Type B pancreatic cell (in vitro differentiated cells): ENCODE measurements at places on chromosomes 2 and 18.

- DNase-seq: no peak
These were observed 9.7 kb downstream of the PROKR1 start for GRCh38 chr2:68653034-68653433.

DNA sequence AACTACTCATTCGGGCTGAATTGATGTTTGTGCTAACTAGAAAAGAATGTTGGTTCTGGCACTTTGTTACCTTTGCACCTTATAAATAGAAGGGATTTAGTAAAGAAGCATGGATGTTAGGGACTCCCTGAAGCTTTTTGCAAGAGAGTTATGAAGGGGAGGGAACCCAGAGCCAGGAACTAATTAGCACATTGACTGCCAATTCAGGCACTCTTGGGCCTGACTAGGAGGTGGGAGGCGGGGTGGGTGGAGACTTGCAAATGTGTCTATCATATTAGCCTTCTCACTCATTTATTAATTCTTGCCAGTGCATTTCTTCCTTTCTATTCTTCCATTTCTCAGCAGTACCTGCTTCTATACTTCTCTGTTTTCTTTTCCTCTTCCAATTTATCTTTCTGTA, 1022.4 kb downstream of the TMEM182 start:
- no peak for DNase-seq

GRCh38 chr2:233060501-233060979, 398 bp downstream of the INPP5D start:
- DNase-seq: no peak

GRCh38 chr18:40159141-40160017, 1795.7 kb upstream of the PIK3C3 start:
- no peak for DNase-seq

DNA sequence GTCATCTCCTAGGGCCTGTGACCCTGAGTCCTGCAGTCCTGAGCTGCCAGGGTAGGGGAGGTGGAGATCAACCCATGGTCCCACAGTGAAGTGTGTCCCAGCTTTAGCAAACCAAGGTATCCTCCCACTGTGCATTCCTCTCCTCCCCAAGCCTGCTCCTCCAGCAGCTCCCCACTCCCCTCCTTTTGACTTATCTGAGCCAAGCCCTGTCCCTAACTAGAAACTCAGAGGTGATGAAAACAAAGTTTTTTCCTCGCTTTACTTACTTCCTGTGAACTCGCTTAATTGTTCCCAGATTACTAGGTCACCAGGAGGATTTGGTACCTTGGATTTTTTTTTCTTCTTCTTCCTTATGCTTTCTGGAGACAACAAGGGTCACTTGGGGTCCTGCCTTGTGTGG, 80.8 kb downstream of the EHD3 start:
- no peak for DNase-seq

DNA sequence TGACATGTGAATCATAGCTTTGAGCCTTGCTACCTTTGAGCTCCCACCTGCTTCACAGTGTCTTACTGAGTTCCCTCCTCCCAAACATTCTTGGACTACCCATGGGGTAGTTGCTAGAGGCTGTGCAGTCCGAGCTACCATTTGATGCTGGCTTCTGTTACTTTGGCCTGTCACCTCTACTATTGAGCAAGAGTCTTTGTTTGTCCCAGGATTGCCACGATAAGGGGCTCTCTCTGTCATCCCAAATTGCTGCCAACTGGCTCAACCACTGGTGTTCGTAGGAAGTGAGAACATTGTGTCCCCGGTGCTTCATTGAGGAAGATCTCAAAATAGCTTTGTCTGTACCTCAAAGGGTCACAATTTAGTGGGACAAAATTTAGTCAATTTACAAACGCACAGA, 59.1 kb upstream of the PAX8 start:
- no peak for DNase-seq

- no peak for DNase-seq
These were observed 90.5 kb downstream of the HNRNPLL start for GRCh38 chr2:38512211-38512610.

DNA sequence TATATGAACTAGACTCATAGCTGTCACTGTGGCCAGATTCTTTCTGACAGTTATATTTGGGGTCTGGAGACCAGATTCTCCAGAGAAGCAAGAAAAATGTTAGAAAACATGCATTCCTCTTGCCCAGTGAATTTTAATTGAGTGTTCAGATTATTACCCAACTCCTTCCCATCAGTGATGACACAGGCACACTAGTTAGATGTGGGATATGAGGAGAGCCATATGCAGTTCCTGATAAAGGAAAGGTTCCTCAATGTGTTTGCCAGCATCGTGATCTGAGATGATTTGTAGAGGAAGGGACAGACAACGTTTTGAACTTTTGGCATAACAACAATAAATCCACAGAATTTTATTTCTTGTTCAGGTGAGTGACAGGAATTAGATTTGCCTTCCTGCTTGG, 308.6 kb downstream of the PIEZO2 start:
- DNase-seq: no peak

GRCh38 chr18:5158172-5158571, 38.9 kb downstream of the AKAIN1 start:
- no peak for DNase-seq

GRCh38 chr2:230007931-230008707, 60.6 kb downstream of the SLC16A14 start:
- DNase-seq: no peak

- DNase-seq: no peak
These were observed 307.0 kb upstream of the CELF4 start for GRCh38 chr18:37872562-37872961.

GRCh38 chr2:157233506-157233905, 24.0 kb upstream of the GALNT5 start:
- DNase-seq: no peak

DNA sequence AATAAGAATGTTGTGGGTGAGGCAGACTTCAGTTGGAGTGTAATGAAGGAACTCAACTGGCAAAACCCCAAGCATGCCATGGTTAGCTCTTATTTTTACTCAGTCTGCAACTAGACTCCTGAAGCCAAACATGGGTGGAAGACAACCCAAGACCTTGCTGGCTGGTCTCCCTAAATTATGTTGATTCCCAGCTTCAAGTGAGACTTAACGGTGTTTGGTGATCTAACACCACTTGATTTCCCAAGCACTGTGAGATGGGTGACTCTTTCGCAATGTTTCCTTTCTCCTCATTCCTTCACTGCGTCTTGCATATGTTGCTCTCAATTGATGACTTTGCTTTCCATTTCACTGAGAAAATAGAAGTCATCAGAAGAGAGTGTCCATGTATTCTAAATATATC, 693.1 kb downstream of the DCC start:
- DNase-seq: no peak

DNA sequence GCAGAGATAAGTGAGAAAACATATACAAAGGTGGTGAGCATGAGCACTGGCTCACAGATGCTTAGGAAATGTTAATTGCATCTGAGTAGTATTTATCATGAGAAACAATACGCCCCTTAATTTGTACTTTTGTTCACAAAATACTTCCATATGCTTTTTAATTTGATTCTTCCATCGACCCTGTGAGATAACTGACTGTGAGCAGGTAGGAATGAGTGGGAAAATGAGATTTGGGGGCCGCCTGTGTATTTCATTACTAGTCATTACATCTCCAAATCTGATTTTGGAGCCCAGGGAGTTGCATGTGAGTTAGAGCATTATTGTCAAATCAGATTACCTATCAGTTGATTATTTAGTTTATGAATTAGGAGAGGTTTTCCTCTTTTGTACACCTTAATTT, 36.7 kb upstream of the NPC1 start:
- DNase-seq: no peak

GRCh38 chr2:240626531-240627300, 1.4 kb downstream of the GPR35 start:
- no peak for DNase-seq

DNA sequence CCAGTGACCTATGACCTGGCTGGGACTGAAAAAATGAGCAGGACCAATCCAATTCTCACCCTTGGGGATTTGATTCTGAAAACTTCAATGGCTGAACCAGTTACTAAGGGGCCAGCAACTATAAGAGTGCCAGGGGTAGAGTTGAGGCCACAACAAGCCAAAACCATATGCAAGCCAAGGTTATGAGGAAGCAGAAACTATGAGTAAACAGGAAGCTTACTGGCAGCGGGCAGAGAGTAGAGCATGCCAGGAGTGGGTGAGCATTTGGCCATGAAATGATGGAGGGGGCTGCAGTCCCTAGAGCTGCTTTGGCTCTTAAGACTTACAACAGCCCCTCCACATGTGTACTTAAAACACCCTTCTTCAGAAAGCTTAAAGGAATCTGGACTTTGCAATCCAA, 82.4 kb downstream of the RBMS1 start:
- no peak for DNase-seq

DNA sequence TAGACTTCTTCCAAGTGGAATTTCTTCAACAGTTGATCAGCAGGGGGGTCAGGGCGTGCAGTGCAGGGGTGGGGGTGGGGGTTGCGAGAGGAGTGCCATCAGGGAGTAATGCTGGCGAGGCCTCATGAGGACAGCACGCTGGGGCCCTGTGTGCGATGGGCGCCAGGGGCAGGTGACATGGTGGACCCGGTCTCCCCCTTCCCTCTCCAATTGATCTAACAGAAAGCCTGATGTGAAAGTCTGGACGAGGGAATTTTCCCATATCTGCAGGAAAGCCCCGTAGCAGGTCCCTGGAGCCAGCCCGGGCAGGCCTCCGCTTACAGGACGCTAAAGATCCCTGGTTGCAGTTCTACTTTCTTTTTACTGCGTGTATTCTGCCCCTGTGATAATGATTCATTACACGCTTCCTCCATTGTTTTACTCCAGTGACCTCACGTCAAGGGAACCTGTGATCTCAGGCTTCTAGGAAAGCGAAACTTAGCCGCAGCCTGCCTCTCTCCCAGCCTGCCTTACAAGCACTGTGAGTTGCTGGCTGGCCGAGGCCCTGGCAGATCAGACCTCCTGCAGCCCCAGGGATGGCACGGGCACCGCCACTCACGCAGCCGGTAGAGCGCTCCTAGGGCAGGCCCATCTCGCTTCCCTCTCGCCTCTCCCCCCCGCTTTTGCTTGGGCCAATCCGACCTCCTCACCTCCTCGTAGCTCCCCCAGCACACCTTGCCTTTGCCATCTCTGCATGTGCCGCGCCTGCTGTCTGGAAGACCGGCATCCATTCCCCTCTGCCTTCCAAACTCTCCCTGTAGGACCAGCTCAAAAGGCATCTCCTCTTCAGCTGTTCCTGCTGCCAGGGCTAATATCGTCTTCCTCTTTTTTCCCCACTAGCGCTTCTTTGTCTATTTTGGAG, 19.2 kb downstream of the NEURL3 start:
- no peak for DNase-seq

DNA sequence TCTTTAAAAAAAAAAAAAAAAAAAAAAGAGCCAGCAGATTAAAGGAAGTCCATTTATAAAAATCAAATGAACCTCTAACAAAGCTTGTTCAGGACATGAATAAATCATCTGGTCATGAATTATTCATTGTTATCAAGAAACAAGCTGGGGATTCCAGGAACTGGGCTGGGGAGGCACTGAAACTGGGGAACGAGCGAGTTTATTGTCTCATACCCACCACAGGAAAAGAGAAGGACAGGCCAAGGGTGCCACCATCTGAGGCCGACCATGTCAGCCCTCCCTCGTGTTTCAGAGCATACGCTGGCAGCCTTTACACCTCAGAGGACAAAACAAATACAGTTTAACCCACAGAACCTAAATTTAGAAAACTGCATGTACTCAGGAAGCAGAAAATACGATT, 164.2 kb downstream of the VWC2L start:
- DNase-seq: no peak

- DNase-seq: no peak
These were observed 2.1 kb downstream of the PCBP1 start for GRCh38 chr2:70089220-70089982.

GRCh38 chr2:207066791-207067460, 98.8 kb downstream of the KLF7 start:
- no peak for DNase-seq

- DNase-seq: no peak
These were observed 5.4 kb downstream of the MPPE1 start for GRCh38 chr18:11902522-11903292.

- DNase-seq: no peak
These were observed 75.2 kb downstream of the LBH start for GRCh38 chr2:30306522-30306921.

DNA sequence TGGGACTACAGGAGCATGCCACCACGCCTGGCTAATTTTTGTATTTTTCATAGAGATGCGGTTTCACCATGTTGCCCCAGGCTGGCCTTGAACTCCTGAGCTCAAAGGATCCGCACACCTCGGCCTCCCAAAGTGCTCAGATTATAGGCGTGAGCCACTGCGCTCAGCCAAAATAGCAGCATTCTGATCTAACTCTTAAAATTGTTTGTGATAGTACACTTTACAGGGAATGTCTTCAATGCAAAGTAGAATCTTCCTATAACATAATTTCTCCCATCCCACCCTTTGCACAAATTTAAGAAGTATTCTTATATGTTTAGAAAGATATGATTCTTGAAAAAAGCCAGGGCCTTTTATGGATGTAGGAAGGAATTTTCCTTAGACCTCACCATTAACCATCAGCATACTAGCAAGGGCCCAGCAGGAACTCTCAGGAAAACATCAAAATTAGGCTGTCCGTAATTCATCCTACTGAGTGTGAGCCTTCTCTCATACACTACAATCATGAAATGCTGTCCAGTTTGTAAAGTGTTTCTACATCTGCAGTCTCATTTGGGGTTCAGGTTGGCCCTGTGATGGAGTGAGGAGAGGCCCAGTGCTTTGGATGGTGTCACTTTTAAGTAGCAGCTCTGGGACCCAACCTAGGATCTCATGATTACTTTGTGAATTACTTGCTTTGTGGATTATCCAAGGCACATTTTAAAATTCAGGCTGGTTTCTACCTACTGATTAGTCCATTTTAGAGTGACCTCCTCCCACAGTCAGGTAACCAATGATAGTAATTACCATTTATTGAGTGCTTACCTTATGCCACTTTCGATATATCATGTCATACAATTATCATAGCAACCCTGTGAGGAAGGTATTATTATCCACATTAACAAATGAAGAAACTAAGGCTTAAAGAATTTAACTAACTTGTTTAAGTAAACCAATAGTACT, 37.5 kb upstream of the DLX1 start:
- DNase-seq: no peak

DNA sequence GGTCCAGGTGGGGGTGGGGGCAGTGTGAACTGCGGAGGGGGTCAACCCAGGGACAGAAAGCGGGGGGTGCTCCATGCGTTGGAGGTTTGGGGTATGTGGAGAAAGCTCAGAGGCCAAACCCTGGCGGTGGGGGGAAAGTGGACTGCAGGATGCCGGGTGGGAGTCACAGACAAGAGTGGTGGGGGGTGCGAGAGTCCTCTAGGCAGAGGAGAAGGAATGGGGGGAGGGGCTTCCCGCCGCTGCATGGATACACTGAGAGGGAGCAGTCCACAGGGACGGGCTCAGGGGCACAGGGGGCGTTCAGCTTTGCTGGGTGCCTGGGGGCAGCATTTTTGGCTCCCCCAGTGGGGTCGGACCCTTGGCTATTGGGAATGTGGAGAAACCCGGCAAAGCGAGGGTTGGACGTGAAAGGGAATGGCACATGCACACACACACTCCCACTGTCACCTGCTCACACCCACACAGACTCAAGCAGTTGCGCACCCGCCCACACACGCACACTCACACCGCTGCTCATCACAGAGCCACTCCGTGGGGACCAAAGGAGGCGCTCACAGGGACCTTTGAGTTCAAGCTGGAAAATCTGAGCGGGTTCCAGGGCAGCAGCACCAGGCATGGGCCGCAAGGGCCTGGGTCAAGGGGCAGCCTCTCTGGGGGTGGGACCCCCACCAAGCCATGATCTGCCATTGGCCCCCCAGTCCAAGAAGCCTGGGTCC, 7.7 kb downstream of the GBX2 start:
- DNase-seq: no peak
